ENCODE measurements at places on chromosomes 4 and X.

- DNase-seq, result peak; percentile 0
These were observed 122.6 kb upstream of the VCX3B start for GRCh38 chrX:8341814-8342590.

DNA sequence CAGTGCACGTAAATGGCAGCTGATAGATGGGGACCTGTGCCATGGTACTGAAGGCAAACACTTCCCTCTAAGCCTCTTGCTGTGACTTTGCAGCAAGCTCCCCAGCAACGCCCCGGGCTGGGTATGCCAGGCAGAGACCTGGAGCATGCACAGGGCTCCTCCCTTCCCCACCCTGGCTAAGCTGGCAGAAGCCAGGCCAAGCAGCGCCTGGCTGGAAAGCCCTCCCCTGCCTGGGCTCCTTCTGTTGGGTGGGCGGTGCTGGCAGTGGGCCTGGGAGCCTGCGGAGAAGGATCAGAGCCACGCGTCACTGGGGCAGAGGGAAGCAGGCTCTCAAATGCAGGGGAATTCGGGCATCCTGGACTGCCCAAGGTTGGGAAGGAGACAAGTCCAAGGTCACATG lies 3.6 kb downstream of the ATP2B3 start:
- peak; percentile 66 for DNase-seq

- no peak for DNase-seq
These were observed 17.6 kb downstream of the NKX3-2 start for GRCh38 chr4:13526658-13527057.

DNA sequence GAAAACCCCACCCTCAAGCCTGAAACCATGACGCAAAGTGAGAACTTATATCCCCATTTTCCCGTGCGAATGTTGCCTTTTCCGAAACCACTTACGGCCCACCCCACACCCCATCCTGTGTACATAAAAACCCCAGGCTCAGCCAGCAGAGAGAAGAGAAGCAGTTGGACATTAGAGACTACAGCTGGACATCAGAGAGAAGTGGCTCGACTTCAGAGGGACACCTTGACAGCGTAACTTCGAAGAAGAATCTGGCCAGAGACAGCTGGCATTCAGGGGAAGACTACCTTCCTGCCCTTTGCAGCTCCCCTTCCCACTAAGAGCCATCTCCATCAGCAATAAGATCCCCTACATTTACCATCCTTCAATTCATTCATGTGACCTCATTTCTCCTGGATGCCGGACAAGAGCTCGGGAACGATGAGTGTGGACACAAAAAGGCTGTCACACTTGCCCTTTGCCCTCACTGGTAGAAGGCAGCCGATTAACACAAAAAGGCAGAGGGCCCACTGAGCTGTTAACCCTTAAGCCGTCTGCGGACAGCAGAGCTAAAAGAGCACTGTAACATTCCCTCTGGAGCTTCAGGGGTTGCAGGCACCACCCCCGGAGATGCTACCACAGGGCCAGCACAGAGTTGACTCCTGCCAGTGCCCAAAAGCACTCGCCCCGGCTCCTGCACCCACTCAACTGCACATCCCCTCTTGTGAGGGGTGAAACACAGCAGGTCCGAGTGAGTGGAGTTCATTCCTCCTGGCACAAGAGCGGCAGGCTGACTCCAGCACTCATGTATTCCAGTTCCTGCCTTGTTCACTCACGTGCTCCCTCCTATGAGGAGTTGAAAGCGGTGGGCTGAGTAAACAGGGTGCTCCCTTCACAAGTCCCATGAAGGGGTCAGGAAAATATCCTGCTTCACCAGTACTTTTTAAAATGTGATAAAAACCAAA lies 7.5 kb downstream of the CHM start:
- no peak for DNase-seq

DNA sequence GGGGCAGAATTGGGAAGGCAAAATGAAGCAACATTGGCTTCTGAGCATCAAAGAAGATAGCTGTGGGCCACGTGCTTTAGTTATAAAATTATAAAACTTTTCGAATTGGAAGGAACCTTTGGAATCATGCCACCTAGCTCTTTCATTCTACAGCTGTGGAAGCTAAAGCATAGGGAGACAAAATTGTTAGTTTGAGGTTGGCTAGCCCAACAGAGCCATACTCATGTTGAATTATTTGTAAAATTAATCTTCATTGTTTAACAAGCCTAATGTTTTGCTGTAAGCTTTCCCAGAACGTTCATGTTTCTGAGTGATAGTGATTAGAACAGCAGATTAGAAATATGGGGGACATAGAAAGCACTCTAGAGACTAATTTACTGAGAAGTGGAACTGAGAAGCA lies 35.9 kb downstream of the HHIP start:
- DNase-seq, result no peak

- DNase-seq, result peak; percentile 57
These were observed 249.2 kb upstream of the RPS6KA3 start for GRCh38 chrX:20515841-20516461.

- DNase-seq, result no peak
These were observed 65.2 kb downstream of the IGFBP7 start for GRCh38 chr4:57044996-57045395.

GRCh38 chr4:30443289-30443688 lies 276.9 kb upstream of the PCDH7 start:
- DNase-seq, result peak; percentile 51

DNA sequence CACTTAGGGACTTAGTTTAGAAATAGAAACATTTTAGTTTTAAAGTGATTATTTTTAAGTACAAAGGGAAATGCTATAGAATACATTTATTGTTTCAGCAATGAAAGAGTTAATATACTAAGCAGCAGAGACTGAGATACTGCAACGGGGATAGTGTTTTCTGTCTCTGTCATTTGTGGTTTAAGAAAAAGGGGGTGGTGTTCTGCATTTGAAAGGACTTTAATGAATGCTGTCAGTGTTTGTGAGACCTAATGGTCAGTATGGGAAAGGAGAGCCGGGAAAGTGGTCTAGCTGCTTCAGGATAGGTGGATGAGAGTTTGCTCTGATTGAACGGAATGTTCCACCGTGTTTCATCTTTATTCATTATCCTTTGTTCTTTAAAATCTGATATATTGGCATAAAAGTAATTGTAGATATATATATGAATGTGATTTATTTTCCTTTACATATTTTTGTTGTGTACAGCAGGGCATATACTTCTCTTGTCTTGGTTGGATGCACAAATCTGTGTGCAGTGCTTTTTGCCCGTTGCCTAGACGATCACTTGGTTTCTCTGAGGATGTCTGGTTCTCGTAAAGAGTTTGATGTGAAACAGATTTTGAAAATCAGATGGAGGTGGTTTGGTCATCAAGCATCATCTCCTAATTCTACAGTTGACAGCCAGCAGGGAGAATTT lies at the start of gene KLHL5:
KLHL5 (plus strand) TSS at position 139 of the 676 bp plus-strand sequence; CDS start at position 560, 421 bp downstream.
- no peak for DNase-seq

- DNase-seq, result no peak
These were observed 121.1 kb upstream of the ATP6AP2 start for GRCh38 chrX:40459571-40460158.

DNA sequence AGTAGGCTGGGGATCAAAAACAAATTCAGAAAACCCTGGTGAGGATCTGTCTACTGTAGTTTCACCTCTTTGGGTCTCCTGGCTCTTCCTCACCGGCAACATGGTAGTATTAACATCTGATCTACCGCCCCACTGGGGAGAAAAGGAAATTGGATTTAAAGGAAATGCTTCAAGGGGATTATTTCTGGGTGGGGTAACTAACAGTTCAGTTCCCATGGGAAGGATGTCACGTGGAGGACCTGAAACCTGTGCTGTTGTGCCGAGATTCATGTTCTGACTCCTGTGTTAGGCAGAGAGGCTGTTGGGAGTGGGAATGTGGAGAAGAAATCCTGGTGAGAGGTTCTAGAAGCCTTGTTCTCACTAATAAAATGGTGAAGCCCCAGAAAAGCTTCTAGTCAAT lies 254.4 kb downstream of the BCOR start:
- DNase-seq, result peak; percentile 73

DNA sequence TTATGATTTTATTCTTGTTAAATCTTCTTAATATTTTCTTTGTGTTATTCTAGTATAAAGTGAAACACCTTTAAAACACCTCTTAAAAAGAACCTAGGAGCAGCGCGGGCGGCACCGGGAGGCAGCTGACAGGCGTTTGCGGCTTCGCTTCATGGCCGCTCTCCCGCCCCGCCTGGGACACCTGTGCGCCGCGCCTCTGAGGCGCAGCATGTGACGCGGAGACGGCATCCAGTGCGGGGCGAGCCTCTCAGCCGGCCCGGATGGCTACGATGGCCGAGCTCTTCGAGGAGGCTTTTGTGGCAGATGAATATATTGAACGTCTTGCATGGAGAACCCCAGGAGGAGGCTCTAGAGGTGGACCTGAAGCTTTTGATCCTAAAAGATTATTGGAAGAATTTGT lies 1592.7 kb downstream of the TECRL start:
- no peak for DNase-seq

- no peak for DNase-seq
These were observed 33.9 kb downstream of the USP46 start for GRCh38 chr4:52625216-52625615.

DNA sequence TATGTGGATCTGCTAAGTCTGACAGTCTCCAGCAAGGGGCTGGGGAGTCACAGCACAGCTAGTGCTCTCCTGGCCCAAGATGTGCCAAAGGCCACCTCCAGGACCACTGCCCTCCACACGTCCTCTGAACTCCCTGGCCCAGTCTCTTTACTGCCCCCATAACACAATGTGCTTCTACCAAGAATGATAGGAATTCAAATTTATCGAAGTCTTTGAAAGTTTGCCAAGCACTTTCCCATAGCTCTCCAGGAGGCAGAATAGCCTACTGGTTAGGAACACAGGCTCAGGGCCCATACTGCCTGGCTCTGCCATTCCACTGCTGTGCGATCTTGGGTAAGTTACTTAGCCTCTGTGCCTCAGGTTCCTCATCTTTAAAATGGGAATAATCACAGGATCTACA lies 86.7 kb downstream of the NHSL2 start:
- no peak for DNase-seq

DNA sequence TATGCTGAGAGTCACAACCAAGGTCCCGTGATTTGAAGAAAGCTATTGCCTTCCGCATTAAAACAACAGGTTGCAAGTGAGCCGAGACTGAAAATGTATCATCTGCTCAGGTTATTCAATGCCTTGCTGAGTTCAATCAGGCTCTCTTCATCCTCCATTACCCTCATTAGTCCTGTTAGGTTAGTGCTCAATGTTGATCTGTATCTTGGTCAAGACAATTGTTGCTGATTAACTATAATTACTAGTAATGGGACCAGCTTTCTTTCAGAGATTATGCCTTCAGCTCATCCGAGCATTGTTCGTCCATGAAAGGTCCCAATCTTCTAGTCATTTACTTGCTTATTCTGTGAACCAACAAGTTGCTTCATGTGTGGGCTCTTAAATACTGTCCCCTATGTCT lies 534.6 kb upstream of the FAM241A start:
- DNase-seq, result no peak

DNA sequence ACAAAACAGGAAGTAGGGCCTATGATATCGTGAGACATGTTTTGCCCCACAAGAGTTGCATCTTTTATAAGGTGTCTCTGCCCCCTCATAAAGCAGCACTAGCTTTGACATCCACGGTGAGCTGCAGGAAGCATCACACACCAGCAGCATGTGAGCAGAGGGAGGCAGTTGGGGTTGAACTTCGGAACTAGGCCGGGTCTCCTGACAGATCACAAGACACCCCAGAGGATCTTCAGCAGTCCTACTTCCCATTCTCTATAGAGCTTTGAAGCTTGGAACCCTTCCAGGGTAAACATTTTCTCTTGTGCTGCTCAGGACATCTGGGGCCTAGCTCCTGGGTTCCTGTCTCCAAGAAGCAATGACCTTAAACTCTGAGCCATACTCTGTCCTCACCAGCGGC lies 27.5 kb downstream of the YY2 start:
- no peak for DNase-seq

DNA sequence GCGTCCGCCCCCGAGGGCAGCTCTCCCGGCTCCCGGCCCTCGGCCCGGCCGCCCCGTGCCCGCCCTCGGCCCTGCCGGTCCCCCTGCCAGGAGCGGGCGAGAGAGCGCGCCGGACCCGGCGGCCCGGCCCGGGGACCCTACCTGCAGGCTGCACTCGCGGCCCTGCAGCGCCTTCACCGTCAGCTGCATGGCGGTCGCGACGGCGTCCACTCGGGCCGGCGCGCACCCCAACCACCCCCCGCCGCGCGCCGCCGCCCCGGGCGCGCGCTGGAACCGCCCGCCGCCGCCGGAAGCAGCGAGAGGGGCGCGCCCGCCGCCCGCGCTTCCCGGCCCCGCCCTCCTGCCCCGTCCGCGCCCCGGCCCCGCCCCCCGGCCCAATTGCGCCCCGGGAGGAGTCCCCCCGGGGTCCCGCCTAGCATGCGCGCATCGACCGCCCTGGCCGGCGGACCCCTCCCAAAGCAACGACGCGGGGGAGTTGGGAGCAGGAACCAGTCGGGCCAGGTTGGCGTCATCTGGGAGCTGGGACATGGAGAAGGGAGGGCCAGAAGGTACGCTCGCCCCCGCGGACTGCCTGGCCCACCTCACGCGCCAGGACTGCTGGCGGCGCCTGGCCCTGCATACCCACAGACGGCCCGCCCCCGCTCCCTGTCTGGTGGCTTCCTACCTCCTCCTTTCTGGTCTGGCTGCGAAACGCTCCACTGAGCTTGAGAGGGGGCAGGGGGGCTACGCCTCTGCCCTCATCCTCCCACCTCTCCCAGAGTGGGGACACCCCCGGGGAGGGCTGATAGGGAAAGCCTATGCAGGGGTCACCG lies at the start of gene UBL4A:
UBL4A (minus strand) TSS at position 220 of the 812 bp plus-strand sequence; CDS start at position 189, 31 bp downstream.
- peak; percentile 49 for DNase-seq
